ENCODE measurements at places on chromosomes 3 and 15.

DNA sequence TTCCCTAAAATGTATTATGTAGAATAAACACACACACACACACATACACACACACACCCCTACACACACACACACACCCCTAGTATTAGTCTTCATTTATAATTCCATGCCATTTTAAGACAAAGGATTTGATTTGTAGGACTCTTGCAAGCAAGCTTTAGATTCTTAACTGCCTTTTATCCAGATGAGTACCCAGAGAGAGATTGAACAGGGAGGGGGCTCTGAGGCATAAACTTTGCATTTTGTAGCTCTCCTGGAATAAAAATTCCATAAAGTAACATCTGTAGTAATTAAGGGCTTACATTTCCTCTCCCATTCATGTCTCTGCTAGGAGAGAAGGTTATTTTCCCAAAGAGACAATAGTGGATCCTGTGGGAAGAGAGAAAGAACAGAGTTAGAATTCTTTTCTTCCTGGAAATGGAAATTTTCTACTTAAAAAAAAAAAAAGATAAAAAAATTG, 479.4 kb downstream of the RBMS3 start:
- DNase-seq = no peak

DNA sequence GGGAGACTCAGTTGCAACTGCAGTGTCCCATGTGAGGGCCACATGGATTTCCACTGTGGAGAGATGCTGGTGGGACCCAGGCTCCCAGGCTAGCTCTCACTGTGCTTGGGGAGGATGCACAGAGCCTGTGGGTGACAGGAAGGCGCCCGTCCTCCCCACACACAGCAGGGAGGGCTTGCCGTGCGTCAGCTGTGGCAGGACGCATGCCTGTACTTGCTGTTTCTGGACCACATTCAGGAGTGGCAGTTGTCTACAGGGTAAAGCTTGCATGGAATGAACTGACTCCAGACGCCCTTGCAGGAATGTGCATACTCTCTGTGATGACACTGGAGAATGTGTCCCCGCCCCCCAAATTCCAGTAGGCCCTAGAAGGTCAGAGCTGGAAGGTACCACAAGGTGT, 63.8 kb upstream of the SNRPA1 start:
- no peak for DNase-seq

- DNase-seq = no peak
These were observed 846.5 kb upstream of the ALCAM start for GRCh38 chr3:104520228-104520655.

DNA sequence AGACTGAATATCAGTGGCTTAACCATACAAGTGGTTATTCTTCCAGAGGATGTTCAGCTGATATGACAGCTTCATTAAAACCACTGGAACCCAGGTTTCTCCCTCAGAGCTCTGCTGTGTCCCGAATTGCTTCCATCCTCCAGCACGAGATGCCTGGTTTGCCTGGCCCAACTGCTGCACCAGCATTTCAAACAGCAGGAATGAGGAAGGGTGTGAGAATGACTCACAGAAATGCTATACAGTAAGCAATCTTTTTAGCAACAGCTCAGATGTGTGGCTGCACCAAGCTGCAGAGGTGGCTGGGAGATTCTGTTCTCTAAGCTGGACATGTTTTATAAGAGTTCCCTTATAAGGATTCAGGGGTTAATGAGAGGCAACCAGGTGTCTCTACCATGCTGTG, 271.0 kb downstream of the GABRG3 start:
- DNase-seq = no peak

DNA sequence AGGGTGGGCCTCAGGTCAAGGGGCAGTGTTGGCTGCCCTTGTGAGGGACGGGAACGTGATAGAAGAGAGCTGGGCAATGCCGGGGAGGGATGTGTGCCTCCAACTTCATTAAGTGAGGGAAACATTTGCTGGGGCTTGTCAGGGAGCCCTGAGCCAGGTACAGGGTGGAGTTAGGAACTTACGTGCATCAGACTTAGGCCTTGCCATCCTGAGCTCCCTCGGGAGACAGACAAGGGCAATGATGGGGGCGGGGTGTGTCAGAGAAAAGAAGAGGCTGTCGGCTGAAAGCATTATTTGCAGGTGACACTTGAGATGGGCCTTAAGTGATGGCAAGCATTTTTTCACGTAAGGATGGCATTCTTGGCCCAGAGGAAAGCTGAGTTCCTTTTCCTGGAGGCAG, 1.6 kb downstream of the FAM131A start:
- DNase-seq = no peak

DNA sequence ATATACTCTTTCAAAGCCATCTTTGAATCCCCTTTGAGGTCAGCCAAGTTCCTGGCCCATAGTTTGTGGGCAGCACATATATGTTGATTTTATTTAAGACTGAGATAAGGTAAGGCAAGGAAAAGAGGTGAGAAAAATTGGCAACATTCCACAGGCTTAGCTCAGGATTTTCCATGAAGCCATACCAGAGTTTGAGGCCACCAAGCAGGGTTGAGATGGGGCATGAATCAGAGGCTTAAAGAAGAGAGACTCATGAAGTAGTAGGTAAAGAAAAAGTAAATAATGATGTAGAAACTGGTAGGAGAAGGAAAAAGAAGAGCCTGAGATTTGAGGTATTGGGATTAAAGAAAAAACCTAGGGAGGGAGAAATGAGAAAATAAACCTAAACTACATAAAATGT, 89.2 kb downstream of the MYO5A start:
- no peak for DNase-seq

GRCh38 chr15:84736375-84736774, 12.0 kb upstream of the ZNF592 start:
- no peak for DNase-seq

DNA sequence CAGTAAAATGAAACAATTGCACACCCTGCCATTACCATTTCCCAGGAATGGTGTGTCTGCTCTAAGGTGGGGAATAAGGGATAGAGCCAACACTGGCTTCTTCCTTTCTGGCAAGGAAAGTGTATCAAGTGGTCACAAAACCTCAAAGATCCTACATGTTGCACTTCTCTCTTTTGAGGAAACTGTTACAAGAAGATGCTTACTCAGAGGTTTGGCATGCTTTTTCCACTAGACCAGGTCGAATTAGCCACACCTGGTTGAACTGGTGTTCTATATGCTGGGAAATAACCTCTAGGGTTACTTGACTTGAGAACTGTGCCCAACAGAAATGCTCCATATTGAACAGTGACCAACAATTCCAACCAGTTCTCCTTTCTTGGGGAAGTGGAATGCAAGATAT, 102.9 kb downstream of the LRRN1 start:
- DNase-seq = no peak

- no peak for DNase-seq
These were observed 55.5 kb upstream of the AGTR1 start for GRCh38 chr3:148642214-148642613.

DNA sequence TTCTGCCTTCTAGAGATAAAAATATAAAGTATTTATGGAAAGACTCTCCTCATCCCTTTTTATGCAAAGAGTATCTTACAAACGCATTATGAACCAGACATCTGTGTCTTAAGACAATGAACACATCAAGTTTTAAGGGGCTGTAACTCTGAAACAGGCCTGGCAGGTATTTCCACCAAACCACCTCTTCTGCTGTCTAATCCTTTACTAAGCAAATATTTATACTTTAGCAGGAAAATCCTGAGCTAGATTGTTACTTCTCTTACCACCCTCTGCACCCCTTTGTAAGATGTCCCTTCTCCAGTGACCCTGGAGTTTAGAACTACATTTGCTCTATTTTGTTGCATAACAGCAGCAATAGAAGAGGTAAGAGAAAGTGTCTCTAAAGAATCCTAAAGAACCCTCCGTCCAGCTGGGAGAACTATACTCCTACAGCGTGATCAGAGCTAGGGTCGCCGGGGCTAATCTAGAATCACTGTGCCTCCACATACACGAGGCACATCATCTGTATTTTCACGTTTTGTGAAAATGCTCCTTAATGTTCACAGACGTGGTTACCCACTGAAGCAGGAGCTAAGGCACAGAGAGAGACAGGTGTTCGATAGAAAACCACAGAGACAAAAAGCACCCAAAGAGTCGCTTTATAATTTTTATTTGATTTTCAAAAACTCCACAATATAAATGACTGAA, 129.6 kb downstream of the FOXP1 start:
- DNase-seq = no peak

Data from stimulated activated CD8-positive, alpha-beta memory T cell treated with anti-CD3 and anti-CD28 coated beads, Interleukin-4, amount 100 ng/mL, for 1 hour (primary cell).